Stimulated activated CD4-positive, alpha-beta T cell treated with anti-CD3 and anti-CD28 coated beads, Interleukin-2, amount 100 ng/mL, for 4 hours (primary cell): ENCODE measurements at places on chromosomes 1 and 21.

- no peak for DNase-seq
These were observed 95.8 kb upstream of the HOOK1 start for GRCh38 chr1:59718989-59719360.

DNA sequence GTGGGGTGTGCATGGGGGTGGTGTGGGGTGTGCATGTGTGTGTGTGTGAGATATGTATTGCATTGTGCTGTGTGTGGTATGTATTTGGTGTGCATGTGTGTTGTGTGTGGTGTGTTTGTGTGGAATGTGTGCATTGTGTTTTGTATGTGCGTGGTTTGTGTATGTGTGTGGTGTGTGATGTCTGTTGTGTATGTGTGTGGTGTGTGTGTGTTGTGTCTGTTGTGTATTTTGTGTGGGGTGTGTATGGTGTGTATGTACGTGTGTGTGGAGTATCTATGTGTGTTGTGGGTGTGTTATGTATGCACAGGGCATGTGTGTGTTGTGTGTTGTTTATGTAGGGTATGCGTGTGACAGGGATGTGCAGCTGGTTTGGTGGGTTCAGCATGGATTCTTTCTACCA is 67.8 kb upstream of the COG2 start:
- DNase-seq = no peak

- no peak for DNase-seq
These were observed 234.9 kb downstream of the PTPRC start for GRCh38 chr1:198873696-198874230.

DNA sequence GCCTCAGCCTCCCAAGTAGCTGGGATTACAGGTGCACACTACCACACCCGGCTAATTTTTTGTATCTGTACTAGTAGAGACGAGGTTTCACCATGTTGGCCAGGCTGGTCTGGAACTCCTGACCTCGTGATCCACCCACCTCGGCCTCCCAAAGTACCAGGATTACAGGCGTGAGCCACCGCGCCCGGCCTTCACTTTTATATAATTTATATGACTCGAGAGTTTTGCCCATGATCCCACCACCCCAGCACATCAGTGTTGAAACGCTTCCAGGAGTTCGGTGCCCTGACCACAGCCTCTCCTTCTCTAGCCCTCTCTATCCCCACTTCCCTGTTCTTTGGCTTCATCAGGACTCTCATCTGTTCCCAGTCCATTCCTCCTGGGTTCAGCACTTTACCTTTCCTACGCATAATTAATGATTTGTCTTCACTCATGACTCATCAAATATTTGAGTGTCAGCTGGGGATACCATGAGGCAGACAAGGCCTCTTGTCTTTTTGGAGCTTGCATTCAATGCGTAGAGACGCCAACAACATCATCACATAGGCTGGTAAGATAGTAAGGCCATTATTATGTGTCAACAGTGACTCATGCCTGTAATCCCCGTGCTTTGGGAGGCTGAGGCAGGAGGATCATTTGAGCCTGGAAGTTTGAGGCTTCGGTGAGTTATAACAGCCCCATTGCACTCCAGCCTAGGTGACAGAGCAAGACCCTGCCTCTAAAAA is 1.4 kb downstream of the PMF1 start:
- DNase-seq = peak; percentile 13

GRCh38 chr21:31158789-31159581 is 120.7 kb upstream of the KRTAP19-8 start:
- DNase-seq = no peak
